ENCODE measurements at places on chromosomes 1 and 21.
A peak's percentile ranks its signal among the peaks of the same experiment; 100 is the strongest.

DNA sequence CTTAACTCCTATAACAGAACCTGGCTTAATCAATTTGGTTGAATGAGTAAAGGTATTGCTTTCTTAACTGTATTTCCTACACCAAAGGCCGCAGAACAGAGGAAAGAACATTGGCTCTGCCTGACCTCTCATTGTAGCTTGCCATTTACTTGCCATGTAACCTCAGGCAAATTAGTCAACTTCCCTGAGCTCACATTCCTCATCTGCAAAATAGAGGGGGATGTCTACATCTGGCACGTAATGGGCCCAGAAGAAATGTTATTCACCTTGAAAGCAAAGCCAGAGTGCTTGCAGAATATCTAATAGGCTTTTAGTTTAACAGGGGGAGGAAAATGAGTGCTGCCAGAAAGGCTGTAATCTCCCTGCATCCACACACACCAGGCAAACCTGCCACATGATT is 44.3 kb downstream of the LAMC2 start:
- DNase-seq = no peak
- no peaks in the 10 kb centered on the region for H3K36me3 ChIP-seq
- no peak overlapping the region for H3K27ac ChIP-seq
- peaks cover 10% of the 10 kb centered on the region for H3K4me1 ChIP-seq

DNA sequence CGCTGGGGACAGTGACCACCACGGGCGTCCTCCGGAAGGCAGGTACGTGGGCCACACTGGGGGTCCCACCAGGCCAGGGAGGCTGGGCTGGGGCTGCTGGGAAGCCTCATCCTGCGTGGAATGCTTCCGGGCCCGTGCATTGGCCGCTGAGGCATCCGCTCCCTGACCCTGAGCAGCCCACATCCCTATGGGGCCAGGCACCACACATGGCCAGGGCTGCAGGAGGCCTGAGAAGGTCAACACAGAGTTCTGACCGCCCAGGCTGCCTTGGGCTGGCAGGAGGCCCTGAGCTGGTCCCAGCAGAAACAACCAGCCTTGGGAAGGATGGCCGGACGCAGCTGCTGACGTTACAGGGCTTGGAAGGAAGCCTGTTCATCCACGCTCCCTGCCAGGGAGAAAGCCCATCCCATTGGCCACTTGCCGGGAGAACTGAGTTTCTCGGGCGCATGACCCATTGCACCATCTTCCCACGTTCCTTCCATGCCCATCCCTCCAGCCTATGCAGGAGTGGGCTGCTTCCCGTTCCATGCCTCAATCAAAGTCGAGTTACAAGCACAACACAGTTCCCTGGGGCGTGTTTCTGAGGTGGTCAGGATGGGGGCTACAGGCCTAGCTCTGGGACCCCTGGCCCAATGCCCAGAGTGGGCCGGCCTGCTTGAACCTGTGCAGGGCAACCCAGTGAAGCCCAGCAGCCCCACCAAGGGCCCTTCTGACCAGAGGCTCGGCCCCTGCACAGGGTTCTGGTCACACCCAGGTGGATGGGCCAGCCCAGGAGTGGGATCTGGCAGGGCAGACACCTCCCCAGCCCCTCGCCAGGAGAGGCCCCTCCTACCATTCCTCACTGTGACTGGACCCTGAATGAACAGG is 31.7 kb downstream of the TRIM11 start:
- H3K27me3 ChIP-seq = peaks cover 35% of the 10 kb centered on the region
- no peak overlapping the region for H3K27ac ChIP-seq

DNA sequence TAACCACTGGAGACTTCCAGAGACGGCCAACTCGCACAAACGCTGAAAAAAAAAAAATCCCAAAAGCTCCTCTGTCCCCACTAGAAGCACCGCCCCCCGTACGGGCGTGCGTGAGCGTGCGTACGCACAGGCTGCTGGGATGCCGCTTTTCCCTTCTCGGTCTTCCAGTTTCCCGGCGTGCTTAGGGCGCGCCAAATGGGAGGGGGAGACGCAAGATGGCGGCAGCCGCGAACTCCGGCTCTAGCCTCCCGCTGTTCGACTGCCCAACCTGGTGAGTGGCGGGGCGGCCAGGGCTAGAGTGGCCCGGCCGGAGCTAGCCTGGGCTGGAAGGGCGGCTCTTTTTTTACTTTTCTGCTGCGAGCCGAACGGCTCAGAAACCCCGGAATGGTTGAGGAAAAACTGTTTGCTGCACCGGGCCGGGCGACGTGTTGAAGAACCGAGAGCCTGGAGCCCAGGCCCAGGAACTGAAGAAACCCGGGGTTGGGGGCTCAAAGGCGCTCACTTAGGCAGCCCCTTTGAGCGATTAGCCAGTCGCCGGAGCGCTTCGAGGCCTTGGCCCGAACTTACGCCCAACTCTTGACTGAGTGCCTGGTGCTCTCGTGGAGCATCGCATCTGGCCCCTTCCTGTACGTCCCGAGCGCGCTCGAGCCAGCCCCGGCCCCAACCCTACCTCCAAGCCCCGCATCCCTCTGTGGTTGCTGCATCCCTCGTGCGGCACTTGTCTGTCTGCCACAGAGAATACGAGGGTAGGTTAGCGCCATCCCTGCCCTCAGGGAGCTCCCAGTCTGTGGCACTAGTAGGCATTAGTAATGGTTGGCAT is at the start of gene PPP1R8:
Gene PPP1R8, plus strand, starts transcription at position 162 of the 820 bp plus-strand sequence. Its CDS starts 54 bp downstream, at position 216.
- H3K4me3 ChIP-seq = peak within 1 kb of the TSS; percentile 96
- H3K4me1 ChIP-seq = peaks cover 1% of the 10 kb centered on the region
- H3K36me3 ChIP-seq = peaks cover 30% of the 10 kb centered on the region
- peak within 1 kb of the TSS; percentile 79 for H3K27ac ChIP-seq
- DNase-seq = peak; percentile 96
- H3K27me3 ChIP-seq = no peaks in the 10 kb centered on the region

- no peak overlapping the region for H3K27ac ChIP-seq
- H3K36me3 ChIP-seq = no peaks in the 10 kb centered on the region
- peak; percentile 12 for DNase-seq
- peaks cover 2% of the 10 kb centered on the region for H3K4me1 ChIP-seq
These were observed 286.9 kb upstream of the USP25 start for GRCh38 chr21:15442743-15443469.

DNA sequence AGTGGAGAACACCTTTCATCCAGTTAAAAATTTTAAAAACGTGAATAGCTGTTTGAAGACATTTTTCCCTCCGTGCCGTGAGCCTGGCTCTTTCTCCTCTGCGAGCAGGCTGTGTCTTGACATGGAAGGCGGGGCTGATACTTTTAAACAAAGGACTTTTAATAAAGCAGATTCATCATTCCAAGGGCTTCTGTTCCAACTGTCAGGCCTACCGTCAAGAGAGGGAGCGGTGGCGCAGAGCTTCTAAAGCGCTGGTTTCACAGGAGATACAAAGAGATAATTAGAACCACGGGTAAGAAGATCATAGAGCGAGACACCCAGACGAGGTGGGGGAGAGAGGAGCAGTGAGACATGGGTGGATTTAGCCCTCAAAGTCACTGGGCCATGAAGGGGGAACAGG is 247.4 kb upstream of the C1orf174 start:
- DNase-seq = no peak
- no peaks in the 10 kb centered on the region for H3K36me3 ChIP-seq
- no peak overlapping the region for H3K27ac ChIP-seq

Measured in mesenchymal stem cell (in vitro differentiated cells and primary cell).